Activated CD4-positive, alpha-beta memory T cell treated with anti-CD3 and anti-CD28 coated beads, Interleukin-2, amount 10 ng/mL, durations not matched to agents 7 days and 5 days (primary cell): ENCODE measurements at places on chromosomes 11 and 22. TPM values are rescaled to one million over a fixed set of nuclear protein-coding genes. Genes with fewer than 3 reads are reported as not detected.

HEPACAM gene
- total RNA-seq: not detected

CRYAB gene
- not detected for total RNA-seq

OR51E2 gene
- not detected for total RNA-seq

SLC22A12 gene
- not detected for total RNA-seq

CEP126 gene
- total RNA-seq: 1.0 TPM

HBE1 gene
- not detected for total RNA-seq
